Left kidney (tissue), 8 donors: ENCODE measurements at places on chromosomes 3 and 15. TPM values are rescaled to one million over a fixed set of nuclear protein-coding genes. Genes with fewer than 3 reads are reported as not detected.

DLEC1 gene
- 2.0 TPM for polyA plus RNA-seq

TLR9 gene
- polyA plus RNA-seq = 0.18 TPM

DNA sequence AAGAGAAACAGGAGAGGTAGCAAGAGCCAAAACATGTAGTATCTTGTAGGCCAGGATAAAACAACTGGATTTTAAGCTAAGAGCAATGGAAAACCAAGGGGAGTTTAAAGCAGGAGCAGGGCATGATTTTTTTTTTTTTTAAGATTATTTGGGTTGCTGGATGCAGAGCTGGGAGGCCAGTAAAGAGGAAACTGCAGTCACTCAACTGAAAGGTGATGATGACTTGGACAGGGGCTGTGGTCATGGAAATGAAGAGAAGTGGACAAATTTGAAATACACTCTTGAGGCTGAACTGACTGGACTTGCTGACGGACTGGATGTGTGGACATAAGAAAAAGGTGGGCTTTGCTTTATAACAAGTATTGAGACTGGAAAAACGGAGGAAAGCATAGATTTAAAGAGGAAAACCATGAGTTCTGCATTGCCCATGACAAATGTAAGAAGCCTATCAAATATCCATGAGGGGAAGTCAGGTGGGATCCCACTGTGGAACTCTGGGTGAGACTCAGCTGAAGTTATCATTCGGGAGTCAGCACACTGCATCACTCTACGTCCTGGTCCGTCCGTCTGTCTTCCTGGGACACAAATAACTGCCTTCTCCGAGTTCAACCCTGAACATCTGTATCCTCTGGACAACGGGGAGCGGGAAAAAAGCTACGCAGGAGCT is 688 bp downstream of the XPC start:
- DNase-seq = peak; percentile 31

TYRO3 gene
- polyA plus RNA-seq = 131 TPM

USP4 gene
- polyA plus RNA-seq = 81.0 TPM

GP5 gene
- polyA plus RNA-seq = 0.40 TPM

GRCh38 chr3:183762304-183762703 is 63.1 kb downstream of the MAP6D1 start:
- no peak for DNase-seq

GRCh38 chr15:90200534-90201129 is 498 bp upstream of the SEMA4B start:
- no peak for DNase-seq

DNA sequence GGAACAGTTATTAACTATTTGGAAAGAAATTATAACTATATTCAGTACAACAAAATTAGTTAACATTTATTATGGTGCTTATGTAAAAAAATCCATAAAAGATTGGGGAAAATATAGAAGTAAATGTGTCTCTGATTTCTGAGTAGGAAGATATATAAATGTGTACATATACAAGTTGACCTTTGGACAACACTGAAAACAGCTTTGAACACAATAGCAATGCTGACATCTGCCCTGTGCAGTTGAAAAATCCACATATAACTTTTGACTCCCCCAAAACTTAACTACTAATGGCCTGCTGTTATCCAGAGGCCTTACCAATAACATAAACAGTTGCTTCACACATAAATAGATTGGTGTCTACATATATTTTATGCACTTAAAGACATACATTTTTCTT is 12.3 kb downstream of the TIMMDC1 start:
- no peak for DNase-seq

DNA sequence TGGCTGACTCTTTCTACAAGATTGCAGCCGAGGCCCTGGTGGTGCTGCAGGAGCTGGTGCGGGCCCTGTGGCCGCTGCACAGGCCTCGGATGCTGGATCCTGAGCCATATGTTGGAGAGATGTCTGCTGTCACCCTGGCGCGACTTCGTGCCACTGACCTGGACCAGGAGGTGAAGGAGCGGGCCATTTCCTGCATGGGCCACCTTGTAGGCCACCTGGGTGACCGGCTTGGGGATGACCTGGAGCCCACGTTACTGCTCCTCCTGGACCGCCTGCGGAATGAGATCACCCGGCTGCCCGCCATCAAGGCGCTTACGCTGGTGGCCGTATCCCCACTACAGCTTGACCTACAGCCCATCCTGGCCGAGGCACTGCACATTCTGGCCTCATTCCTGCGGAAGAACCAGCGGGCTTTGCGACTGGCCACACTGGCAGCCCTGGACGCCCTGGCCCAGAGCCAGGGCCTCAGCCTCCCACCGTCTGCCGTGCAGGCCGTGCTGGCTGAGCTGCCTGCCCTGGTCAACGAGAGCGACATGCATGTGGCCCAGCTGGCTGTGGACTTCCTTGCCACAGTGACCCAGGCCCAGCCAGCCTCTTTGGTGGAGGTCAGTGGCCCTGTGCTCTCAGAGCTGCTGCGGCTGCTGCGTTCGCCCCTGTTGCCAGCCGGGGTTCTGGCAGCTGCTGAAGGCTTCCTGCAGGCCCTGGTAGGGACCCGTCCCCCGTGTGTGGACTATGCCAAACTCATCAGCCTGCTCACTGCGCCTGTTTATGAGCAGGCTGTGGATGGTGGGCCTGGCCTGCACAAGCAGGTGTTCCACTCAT is 20.3 kb downstream of the CAND2 start:
- no peak for DNase-seq

PLCB2 gene
- polyA plus RNA-seq = 10.8 TPM

- no peak for DNase-seq
These were observed 212.6 kb downstream of the ZNF621 start for GRCh38 chr3:40737343-40737742.

- no peak for DNase-seq
These were observed 163.9 kb downstream of the PPM1L start for GRCh38 chr3:160919942-160920341.

CCRL2 gene
- polyA plus RNA-seq = 1.2 TPM

GPR176 gene
- polyA plus RNA-seq = 15.9 TPM

AGTR1 gene
- polyA plus RNA-seq = 19.2 TPM

DNA sequence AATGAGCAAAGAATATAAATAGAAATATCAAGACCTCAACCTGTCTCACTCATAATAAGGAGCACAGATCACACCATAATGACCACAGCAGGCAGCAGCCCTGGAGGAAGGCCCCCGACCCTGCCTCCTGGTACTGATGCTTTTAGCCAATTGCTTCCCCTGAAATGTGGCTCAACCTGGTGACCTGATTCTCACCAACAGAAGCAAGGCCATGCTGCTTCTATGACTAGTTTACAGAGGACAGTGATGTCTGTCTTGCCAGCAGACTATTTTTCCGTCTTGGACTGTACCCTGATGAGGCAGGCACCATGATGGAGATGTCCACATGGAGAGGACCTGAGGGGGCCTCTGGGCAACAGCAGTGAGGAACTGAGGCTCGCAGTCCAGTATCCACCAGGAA is 18.0 kb downstream of the SLC41A3 start:
- no peak for DNase-seq

GRCh38 chr3:182023843-182024242 is 312.1 kb downstream of the SOX2 start:
- no peak for DNase-seq

DNA sequence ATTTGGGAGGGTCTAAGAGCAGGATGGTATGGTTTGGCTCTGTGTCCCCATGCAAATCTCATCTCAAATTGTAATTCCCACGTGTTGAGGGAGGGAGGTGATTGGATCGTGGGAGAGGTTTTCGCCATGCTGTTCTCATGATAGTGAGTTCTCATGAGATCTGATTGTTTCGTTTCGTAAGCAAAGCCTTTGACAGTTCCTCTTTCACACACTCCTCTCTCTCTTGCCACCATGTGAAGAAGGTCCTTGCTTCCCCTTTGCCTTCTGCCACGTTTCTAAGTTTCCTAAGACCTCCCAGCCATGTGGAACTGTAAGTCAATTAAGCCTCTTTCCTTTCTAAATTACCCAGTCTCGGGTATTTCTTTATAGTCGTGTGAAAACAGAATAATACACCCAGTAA is 553.7 kb downstream of the TAFA4 start:
- DNase-seq = no peak

GRCh38 chr15:90483012-90483307 is 46.8 kb upstream of the CRTC3 start:
- no peak for DNase-seq

DNA sequence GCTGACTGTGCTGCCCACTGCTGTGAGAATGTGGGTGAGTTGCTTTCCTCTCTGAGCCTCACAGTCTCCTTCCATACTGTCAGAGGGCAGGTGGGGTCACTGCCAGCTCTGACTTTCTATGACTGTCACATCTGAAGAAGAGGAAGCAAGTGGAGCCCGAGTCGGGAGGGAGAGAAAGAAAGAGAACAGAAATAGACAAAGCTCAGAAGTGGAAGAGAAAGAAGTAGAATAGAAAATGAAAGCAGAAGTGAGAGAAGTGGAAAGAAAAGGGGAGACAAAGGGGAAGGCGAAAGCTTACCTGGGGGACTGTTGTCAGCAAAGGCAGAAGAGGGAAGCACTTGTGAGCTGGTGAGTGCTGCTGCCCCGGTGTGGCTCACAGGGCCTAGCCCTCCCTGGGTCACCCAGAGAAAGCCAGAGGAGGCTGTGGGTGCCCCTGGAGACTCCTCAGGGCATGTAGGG is 57.9 kb downstream of the EPHB1 start:
- DNase-seq = no peak

PCBP4 gene
- polyA plus RNA-seq = 60.2 TPM

DNA sequence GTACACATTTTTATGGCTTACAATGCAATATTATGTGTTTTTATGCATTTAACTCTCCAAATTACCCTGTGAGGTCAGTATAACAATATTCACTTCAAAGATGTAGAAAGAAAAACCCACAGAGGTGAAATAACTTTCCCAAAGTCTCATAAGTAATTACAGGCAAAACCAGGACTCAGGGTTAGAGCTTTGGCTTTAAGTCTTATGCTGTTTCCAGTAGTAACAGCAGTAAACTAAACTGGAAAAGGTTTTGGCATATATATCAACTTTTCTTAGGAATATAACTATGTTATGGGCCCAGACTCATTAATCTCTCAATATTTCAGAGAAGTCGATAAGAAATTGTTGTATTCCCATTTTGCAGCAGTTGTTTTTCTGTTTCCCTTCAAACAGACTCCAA is 206.3 kb upstream of the KCNMB2 start:
- no peak for DNase-seq

CLDN1 gene
- 58.2 TPM for polyA plus RNA-seq

- no peak for DNase-seq
These were observed 11.6 kb upstream of the RNF7 start for GRCh38 chr3:141726483-141726882.

DNA sequence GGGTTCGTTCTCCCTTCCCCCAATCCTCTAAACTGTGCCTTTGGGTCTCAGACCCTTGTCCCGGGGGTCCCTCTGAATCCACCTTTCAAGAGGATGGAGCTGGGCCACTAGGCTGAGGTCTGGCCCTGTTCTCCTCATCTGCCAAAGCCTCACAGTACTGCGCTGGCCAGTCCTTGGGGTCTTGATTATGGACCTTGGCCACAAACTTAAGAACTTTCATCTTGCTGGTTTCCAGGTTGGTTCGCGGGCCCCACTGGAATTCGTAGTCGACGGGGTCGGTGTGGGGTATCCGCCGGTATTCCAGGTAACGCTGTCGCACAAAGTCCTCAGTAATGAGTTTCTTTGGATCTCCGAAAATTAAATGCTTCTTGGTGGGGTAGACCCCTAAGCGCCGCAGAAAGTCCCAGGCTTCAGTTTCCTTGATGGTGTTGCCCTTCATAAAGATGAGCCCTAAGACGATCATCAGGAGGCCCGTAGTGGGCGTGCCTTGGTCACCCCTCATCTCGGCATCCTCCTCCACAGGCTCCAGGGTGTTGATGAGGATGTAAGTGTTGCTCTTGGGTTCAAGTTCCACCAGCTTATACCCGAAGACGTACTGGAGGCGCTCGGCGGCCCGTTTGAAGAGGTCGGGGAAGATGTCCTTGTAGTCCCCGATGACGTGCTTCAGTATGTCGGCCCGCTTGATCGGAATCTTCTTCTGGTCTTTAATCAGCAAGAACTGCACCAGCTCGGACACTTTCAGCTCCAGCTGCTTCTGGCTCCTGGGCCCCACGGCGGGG is 727 bp downstream of the NSMCE3 start:
- DNase-seq = peak; percentile 38

- DNase-seq = no peak
These were observed 309.8 kb downstream of the GBE1 start for GRCh38 chr3:81451611-81452010.

GRCh38 chr3:133527081-133527715 is 46.3 kb upstream of the CDV3 start:
- no peak for DNase-seq

- peak; percentile 14 for DNase-seq
These were observed 1.3 kb downstream of the SECISBP2L start for GRCh38 chr15:49044766-49045606.

TM4SF18 gene
- 29.8 TPM for polyA plus RNA-seq

DNA sequence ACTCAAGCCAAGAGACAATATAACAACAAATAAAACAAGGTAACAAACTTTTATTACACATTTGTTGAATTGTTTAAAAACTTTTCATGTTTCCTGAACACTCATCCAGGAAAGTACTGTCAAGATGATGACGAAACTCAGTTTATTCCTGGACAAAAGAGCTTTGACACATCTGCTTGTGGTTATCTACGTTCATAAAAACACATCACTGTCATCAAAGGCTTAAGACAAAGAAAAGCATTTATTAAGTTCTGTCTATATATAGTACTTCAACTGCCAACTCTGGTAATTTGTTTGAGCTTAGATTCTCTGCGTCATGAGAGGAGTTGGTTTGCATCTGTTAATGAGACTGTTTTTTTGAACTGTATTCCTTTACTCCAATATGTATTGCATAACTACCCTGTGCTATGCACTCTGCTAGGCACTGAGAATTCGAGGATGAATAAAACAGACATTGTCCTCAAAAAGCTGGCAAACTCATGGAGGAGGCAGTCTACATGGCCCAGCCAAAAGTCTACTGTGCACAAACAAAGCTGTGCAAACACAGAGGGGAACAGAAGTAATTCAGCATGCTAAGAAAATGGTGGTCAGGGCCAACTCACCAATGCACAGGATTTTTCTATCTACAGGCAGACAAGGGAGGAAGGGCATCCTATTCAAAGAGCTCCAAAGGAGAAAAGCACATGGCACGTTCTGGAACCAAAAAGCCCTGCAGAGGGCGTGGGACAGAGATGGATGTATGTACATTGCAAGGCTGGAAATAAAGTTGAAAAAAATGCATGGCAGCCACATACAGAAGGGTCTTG is 21.5 kb downstream of the PLD1 start:
- DNase-seq = no peak

GUCA1C gene
- polyA plus RNA-seq = 0.52 TPM

PCNP gene
- polyA plus RNA-seq = 242 TPM

ZNF639 gene
- polyA plus RNA-seq = 62.7 TPM

DNA sequence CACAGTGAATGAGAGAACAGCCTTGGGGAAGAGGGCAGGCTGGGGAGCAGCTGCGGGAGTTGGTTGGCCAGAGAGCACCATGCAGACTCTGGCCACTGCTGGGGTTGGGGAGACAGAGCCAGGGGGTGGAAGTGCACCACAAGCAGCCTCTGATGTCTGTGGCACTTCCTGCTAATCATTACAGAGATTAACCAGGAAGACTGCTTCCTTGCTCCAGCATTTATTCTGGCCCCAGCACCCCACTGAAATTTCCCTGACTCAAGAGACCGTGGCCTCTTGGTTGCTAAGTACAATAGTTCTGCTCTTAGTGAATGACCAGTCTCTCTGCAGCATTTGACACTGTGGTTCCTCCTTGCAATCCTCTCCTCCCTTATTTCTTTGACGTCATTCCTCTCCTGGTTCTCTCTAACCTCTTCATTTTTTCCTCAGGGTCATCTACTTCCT is 266.2 kb upstream of the ROPN1 start:
- DNase-seq = peak; percentile 37

PPP1R14D gene
- polyA plus RNA-seq = 0.62 TPM

- DNase-seq = no peak
These were observed 51.2 kb downstream of the ASB7 start for GRCh38 chr15:100653608-100654007.

GRCh38 chr3:33124638-33125037 is 10.8 kb downstream of the CRTAP start:
- no peak for DNase-seq
